ENCODE measurements at places on chromosomes 6 and 20.
A peak's percentile ranks its signal among the peaks of the same experiment; 100 is the strongest.

DNA sequence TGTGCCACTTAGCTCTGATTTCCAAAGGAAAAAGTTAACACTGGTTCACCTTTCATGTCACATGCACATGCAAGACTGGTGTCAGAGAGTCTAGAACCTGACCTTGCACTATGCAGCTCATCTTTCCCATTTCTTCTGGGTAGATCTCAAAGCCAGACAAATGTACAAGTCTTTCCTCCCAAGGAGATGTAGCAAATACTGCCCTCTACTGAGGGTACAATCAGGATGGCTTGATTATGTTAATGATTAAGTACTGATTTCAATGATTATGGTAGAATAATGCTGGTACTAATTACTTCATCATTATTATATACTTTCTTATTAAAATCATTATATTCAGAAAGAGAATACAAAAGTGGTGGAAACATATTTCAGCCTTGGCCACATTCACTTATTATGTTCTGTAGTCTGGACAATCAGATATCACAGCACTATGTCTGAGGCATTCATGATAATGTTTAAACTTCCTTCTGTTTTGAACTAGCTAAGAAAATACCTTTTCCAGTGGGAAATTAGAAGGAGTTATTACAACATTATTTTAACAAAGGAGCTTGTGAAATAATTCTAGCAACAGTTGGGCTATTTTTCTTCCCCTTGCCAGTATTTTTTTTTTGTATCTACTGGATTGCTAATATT lies 68.5 kb upstream of the FOXO3 start:
- peak; percentile 38 for DNase-seq

DNA sequence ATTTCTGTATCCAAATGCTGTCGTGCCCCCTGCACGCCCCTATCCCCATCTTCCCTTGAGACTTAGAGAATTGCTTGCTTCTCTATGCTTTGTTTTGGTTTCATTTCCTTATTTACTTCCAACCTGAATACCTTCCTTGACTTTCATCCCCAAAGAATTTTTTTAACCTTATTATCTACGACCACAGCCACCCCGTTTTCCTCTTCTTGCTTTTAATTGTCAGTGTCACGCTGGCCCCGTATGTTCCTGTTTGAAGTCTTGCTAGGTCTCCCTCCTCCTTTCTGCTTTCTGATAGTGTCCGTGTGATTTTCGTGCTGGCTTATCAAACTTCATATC lies 40.1 kb downstream of the RNF217 start:
- no peak for DNase-seq

GRCh38 chr6:35166520-35166919 lies 25.4 kb upstream of the TCP11 start:
- no peak for DNase-seq

DNA sequence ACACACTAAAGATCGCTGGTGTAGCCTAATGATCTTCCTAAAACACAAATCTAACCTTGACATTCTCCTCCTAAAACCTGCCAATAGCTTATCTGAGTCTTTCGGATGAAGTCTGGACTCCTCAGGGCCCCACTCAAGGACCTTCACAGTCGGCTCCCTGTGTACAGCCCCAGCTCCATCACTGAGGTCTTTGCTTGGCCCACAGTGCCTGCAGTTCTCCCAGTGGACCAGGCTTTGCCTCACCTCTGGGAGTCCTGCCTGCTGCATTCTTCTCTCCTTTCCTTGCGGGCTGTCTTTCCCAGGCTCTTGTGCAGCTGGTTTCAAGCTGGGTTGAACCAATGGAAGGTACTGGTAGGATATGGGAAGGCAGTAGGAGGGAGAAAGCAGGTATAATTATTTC lies 122.6 kb upstream of the FERMT1 start:
- no peak for DNase-seq

GRCh38 chr6:150902142-150902776 lies 36.8 kb downstream of the MTHFD1L start:
- DNase-seq: no peak

Data from muscle of back (tissue), 13 donors.